Effector memory CD4-positive, alpha-beta T cell (primary cell): ENCODE measurements at places on chromosomes 5 and 9.

- no peaks in the 10 kb centered on the region for H3K4me1 ChIP-seq
- no peaks in the 10 kb centered on the region for H3K36me3 ChIP-seq
- DNase-seq, result no peak
- H3K27ac ChIP-seq, result no peak overlapping the region
- no peak overlapping the region for H3K4me3 ChIP-seq
Observed at GRCh38 chr5:141780952-141781781, 97.0 kb downstream of the PCDH1 start.

DNA sequence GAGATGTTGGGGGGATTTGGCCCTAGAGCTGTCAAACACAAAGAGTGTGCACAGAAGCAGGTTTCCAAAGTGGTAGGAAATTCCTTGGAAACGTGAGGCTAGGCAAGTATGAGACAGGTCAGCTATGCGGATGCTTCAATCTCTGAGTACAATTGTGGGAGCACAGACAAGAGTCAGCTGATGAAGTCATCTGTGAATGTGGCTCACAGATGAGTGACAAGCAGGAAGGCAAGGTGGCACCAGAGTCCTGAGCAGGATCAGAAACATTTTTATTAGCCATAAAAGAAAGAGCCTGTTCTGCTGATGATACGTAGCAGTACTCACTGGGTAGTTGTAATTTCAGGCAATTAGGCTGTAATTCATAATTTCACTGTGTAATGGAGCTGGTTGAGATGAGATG, 117.0 kb downstream of the DCP2 start:
- H3K27ac ChIP-seq, result no peak overlapping the region
- no peaks in the 10 kb centered on the region for H3K36me3 ChIP-seq
- H3K4me3 ChIP-seq, result no peak overlapping the region
- H3K27me3 ChIP-seq, result no peaks in the 10 kb centered on the region
- no peaks in the 10 kb centered on the region for H3K4me1 ChIP-seq

- no peak overlapping the region for H3K4me3 ChIP-seq
- no peak overlapping the region for H3K27ac ChIP-seq
- no peaks in the 10 kb centered on the region for H3K36me3 ChIP-seq
- no peaks in the 10 kb centered on the region for H3K27me3 ChIP-seq
- no peaks in the 10 kb centered on the region for H3K4me1 ChIP-seq
- DNase-seq, result no peak
Observed at GRCh38 chr5:94901191-94901979, 282.9 kb downstream of the SLF1 start.

DNA sequence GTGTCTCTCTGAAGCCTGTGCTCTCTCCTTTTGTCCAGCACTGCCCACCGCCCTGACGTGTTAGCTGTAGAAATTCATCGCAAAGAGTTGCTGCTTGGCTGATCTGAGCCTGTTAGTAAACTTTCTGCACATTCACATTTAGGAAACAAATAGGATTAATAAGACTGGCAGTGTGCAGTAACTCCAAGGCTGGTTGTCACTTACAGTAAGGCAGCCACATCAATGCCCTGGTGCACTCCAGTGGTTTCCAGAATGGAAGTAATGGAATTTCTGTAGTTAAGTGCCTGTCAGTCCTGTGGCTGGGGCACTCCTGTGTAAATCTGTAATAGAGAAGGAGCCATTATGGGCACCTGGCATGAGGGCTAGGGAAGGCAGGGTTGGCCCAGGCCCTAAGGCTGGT, 70.6 kb downstream of the DOCK2 start:
- H3K36me3 ChIP-seq, result peaks cover 70% of the 10 kb centered on the region
- no peak overlapping the region for H3K27ac ChIP-seq
- DNase-seq, result no peak
- H3K27me3 ChIP-seq, result no peaks in the 10 kb centered on the region
- no peak overlapping the region for H3K4me3 ChIP-seq

- H3K4me3 ChIP-seq, result no peak overlapping the region
- no peaks in the 10 kb centered on the region for H3K4me1 ChIP-seq
- H3K36me3 ChIP-seq, result no peaks in the 10 kb centered on the region
- H3K27ac ChIP-seq, result no peak overlapping the region
- H3K27me3 ChIP-seq, result no peaks in the 10 kb centered on the region
- DNase-seq, result no peak
Observed at GRCh38 chr9:125908966-125909365, 161.8 kb downstream of the PBX3 start.

DNA sequence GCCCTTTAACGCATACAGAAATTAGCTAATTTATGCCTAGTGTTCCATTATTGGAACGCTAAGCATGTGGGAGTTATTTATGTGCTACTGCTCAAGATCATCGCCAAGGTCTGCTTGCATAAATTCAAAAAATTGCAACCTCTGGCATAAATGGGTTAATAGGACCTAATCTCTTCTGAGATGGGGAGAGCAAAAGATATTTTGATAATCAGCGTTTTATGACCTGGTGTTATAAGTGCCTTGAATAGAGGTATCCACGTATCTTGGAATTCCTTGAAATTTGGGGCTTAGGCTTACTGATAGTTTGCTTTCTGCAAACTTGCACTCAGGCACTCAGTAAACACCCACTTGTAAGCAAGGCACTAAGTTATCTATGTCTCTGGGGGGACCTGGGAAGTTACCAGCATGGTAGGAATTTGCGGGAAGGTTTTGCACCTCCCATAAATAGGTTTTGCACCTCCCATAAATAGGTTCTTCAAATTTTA, 1.8 kb downstream of the SUB1 start:
- peak overlapping the region; percentile 100 for H3K27ac ChIP-seq
- no peak for DNase-seq
- peaks cover 27% of the 10 kb centered on the region for H3K4me1 ChIP-seq
- peak overlapping the region; percentile 100 for H3K4me3 ChIP-seq
- H3K27me3 ChIP-seq, result no peaks in the 10 kb centered on the region
- H3K36me3 ChIP-seq, result peaks cover 25% of the 10 kb centered on the region

DNA sequence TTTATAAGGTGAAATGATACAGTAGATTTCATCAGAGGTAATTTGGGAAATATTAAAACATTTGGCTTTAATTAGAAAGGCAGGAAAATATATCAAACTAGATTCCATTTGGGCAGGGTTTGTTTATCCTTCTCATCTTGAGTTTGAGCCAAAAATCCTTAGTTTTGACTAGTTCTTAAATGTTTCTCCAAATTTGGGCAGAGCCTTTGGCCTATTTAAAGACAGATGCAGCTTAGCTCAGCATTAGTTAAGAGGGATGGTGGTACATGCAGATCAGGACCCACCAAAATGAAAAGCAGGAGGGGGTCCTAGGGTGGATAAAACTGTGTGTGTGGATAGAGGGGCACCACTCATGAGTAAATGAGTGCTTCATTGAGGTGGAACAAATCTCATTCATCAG, 20.3 kb upstream of the ARRDC3 start:
- no peaks in the 10 kb centered on the region for H3K36me3 ChIP-seq
- no peaks in the 10 kb centered on the region for H3K27me3 ChIP-seq

- H3K4me3 ChIP-seq, result no peak overlapping the region
- no peaks in the 10 kb centered on the region for H3K4me1 ChIP-seq
- no peak for DNase-seq
- no peak overlapping the region for H3K27ac ChIP-seq
- H3K27me3 ChIP-seq, result no peaks in the 10 kb centered on the region
- H3K36me3 ChIP-seq, result no peaks in the 10 kb centered on the region
Observed at GRCh38 chr9:94086486-94087345, 2.5 kb downstream of the PTPDC1 start.

- H3K27me3 ChIP-seq, result no peaks in the 10 kb centered on the region
- H3K27ac ChIP-seq, result no peak overlapping the region
- no peaks in the 10 kb centered on the region for H3K36me3 ChIP-seq
- H3K4me1 ChIP-seq, result no peaks in the 10 kb centered on the region
- no peak for DNase-seq
Observed at GRCh38 chr5:133200256-133200655, 148.4 kb downstream of the HSPA4 start.

DNA sequence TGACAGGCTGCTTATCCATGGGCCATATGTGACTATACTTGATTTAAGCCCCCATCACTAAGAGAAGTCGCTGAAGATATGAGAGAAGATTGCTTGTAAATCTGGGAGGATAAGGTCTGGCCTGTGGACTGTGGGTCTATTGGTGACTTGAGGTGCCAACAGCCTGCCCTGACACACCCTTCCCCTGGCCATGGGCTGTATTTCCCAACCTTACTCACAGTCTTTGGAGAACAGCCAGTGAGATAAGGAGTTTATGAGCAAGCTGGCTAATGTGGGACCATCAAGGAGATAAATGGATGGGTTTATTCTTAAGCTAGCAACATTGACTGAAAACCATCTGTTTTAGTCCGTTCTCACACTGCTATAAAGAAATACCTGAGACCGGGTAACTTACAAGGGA, 231.3 kb downstream of the ZSWIM6 start:
- no peak overlapping the region for H3K27ac ChIP-seq
- H3K36me3 ChIP-seq, result no peaks in the 10 kb centered on the region
- no peak overlapping the region for H3K4me3 ChIP-seq
- no peaks in the 10 kb centered on the region for H3K4me1 ChIP-seq

GRCh38 chr5:124628721-124629596, 117.5 kb downstream of the ZNF608 start:
- DNase-seq, result no peak
- H3K27me3 ChIP-seq, result no peaks in the 10 kb centered on the region
- H3K27ac ChIP-seq, result no peak overlapping the region
- no peaks in the 10 kb centered on the region for H3K36me3 ChIP-seq
- H3K4me1 ChIP-seq, result no peaks in the 10 kb centered on the region

DNA sequence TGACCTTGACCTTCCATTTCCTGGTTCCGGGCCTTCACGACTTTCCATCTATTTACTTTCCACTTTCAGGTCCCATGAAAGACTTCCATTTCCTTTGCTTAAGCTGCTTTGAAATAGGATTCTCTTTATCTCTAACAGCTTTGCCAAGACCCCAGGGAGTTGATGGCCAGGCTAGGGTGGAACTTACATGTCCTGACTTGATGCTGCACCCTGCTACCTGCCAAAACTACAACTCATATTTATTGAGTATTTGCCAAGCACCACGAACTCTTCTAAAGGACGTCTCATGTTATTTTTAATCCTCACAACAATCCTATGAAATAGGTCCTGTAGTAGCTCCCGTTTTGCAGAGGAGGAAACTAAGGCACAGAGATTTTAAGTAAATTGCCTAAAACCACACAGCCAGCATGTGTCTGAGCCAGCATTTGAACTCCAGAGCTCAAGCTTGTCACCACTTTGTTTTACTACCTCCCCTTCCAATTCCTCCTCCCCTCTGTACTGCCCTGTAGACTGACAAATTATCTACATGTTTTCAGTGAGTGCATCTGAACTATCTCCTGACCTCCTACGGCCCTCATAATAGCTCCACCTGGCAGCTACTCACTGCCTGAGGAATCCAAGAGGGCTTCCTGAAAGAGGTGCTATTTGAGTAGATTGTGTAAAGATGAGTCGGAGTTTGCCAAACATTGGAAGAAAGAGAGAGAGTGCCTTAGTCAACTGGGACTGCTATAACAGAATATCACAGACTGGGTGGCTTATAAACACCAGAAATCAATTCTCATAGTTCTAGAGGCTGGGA, 38.4 kb upstream of the SMIM23 start:
- H3K27me3 ChIP-seq, result no peaks in the 10 kb centered on the region
- no peak for DNase-seq
- H3K4me1 ChIP-seq, result no peaks in the 10 kb centered on the region
- H3K4me3 ChIP-seq, result no peak overlapping the region

DNA sequence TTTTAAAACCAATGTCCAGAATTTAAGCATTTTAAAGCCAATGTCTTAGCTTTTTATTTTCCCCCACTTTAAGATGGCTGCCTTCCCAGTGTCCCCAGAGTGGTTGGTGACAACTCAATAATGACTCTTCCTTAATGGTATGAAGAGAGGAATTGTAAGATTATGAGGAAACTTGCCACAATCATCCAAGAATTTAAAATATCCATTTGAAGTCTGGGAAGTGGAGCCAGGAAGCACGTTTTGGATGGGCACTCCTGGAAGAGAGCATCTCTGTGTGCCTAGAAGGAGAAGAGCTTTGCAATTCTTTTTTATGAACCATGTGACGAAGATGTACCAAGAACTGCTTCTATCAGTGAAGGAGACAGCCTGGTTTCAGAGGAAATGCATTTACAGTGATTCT, 11.3 kb upstream of the IGFBPL1 start:
- H3K4me3 ChIP-seq, result no peak overlapping the region
- no peaks in the 10 kb centered on the region for H3K27me3 ChIP-seq
- no peak for DNase-seq
- no peaks in the 10 kb centered on the region for H3K4me1 ChIP-seq
- no peak overlapping the region for H3K27ac ChIP-seq

DNA sequence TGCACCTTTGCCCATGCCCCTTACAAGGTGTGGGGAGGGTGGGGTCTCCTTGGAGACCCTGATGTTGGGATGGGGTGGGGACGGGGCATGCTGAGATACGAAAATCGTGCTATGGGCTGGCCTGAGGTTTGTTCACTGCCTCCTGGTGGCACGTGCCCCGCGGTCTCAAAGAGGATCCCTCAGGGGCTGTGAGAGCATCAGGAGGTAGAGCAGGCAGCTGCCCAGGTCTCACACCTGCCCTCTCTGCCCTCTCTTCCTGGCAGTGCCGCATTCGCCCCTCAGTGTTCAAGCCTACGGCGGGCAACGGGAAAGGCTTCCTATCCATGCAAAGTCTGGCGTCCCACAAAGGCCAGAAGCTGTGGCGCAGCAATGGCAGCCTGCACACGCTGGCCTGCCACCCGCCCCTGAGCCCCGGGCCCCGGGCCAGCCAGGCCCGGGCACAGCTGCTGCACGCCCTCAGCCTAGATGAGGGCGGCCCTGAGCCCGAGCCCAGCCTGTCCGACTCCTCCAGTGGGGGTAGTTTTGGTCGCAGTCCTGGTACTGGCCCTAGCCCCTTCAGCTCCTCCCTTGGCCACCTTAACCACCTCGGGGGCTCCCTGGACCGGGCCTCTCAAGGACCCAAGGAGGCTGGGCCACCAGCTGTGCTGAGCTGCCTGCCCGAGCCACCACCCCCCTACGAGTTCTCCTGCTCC, 6.7 kb downstream of the N4BP3 start:
- H3K36me3 ChIP-seq, result no peaks in the 10 kb centered on the region
- no peak overlapping the region for H3K4me3 ChIP-seq
- H3K4me1 ChIP-seq, result peaks cover 36% of the 10 kb centered on the region
- H3K27me3 ChIP-seq, result no peaks in the 10 kb centered on the region

DNA sequence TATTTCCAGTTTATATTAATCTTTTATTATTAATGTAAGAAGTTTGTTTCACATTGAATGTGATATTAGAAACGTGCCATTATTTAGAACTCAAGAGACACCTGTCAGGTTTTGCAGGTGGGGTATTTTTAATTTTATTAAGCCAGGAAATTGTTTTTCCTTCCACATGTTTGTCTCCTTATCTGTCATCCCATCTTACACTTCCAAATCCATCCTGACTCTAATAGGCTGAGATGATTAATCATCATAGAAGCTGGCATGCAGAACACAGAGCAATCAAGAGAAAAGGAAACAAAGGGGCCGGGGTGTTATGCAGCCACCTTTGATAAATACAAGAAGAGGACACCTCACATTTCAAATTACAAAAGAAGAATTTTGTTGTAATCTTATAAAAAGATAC, 506.5 kb downstream of the ISL1 start:
- no peaks in the 10 kb centered on the region for H3K27me3 ChIP-seq
- no peak overlapping the region for H3K4me3 ChIP-seq
- no peaks in the 10 kb centered on the region for H3K4me1 ChIP-seq
- no peak for DNase-seq
- H3K27ac ChIP-seq, result no peak overlapping the region

GRCh38 chr5:159824188-159825161, 91.8 kb upstream of the ADRA1B start:
- no peak overlapping the region for H3K4me3 ChIP-seq
- no peaks in the 10 kb centered on the region for H3K36me3 ChIP-seq
- no peak for DNase-seq
- peaks cover 4% of the 10 kb centered on the region for H3K27me3 ChIP-seq
